Karpas-422 (cell line): ENCODE measurements at places on chromosomes 7 and 10. TPM values are rescaled to one million over a fixed set of nuclear protein-coding genes. Genes with fewer than 3 reads are reported as not detected.

DKK1 gene
- not detected in 2 replicates for total RNA-seq

PON3 gene
- not detected in 2 replicates for total RNA-seq

ASIC3 gene
- total RNA-seq: 4.5 and 6.2 TPM in 2 replicates

CREB5 gene
- 7.8 and 52.1 TPM in 2 replicates for total RNA-seq

ACHE gene
- total RNA-seq: not detected in 2 replicates

RBM28 gene
- total RNA-seq: 28.8 and 37.2 TPM in 2 replicates

NPTX2 gene
- total RNA-seq: not detected in 2 replicates

- DNase-seq: no peak
- no peak overlapping the region for H3K27ac ChIP-seq
- H3K4me1 ChIP-seq: no peaks in the 10 kb centered on the region
- H3K36me3 ChIP-seq: no peaks in the 10 kb centered on the region
- no peaks in the 10 kb centered on the region for H3K27me3 ChIP-seq
- H3K4me3 ChIP-seq: no peak overlapping the region
These were observed 50.7 kb upstream of the PRKG1 start for GRCh38 chr10:51023636-51024035.

- H3K27me3 ChIP-seq: no peaks in the 10 kb centered on the region
- H3K36me3 ChIP-seq: no peaks in the 10 kb centered on the region
- H3K4me1 ChIP-seq: peaks cover 12% of the 10 kb centered on the region
- no peak overlapping the region for H3K27ac ChIP-seq
- no peak for DNase-seq
These were observed 58.7 kb upstream of the AUTS2 start for GRCh38 chr7:69539531-69539930.

- no peak for DNase-seq
- H3K4me3 ChIP-seq: no peak overlapping the region
- H3K4me1 ChIP-seq: no peaks in the 10 kb centered on the region
These were observed 26.8 kb upstream of the MGMT start for GRCh38 chr10:129440247-129440646.

GRCh38 chr7:121041516-121042148 is 53.1 kb downstream of the CPED1 start:
- H3K27ac ChIP-seq: no peak overlapping the region
- no peaks in the 10 kb centered on the region for H3K36me3 ChIP-seq
- H3K27me3 ChIP-seq: no peaks in the 10 kb centered on the region
- DNase-seq: no peak
- H3K4me3 ChIP-seq: no peak overlapping the region

GRCh38 chr7:115478426-115478825 is 552.1 kb downstream of the TFEC start:
- no peak for DNase-seq
- no peaks in the 10 kb centered on the region for H3K27me3 ChIP-seq
- no peak overlapping the region for H3K27ac ChIP-seq

- H3K27ac ChIP-seq: no peak overlapping the region
- no peaks in the 10 kb centered on the region for H3K4me1 ChIP-seq
- peaks cover 31% of the 10 kb centered on the region; the same call in 1 of the 2 replicates for H3K36me3 ChIP-seq
- H3K27me3 ChIP-seq: no peaks in the 10 kb centered on the region
- H3K4me3 ChIP-seq: no peak overlapping the region
These were observed 34.2 kb downstream of the PUS7 start for GRCh38 chr7:105487579-105488571.

- peak overlapping the region; percentile 76 for H3K27ac ChIP-seq
- H3K27me3 ChIP-seq: no peaks in the 10 kb centered on the region
- peak; percentile 72 for DNase-seq
- H3K4me3 ChIP-seq: peak overlapping the region; percentile 90
- no peaks in the 10 kb centered on the region for H3K36me3 ChIP-seq
These were observed 1.7 kb upstream of the TNKS2 start for GRCh38 chr10:91796331-91797047.

GRCh38 chr7:78567836-78568235 is 769.3 kb downstream of the PHTF2 start:
- no peak overlapping the region for H3K4me3 ChIP-seq
- no peak overlapping the region for H3K27ac ChIP-seq
- H3K36me3 ChIP-seq: no peaks in the 10 kb centered on the region
- no peak for DNase-seq
- no peaks in the 10 kb centered on the region for H3K27me3 ChIP-seq

- DNase-seq: peak; percentile 65
- H3K27me3 ChIP-seq: no peaks in the 10 kb centered on the region
- peaks cover 6% of the 10 kb centered on the region; the same call in 1 of the 2 replicates for H3K36me3 ChIP-seq
These were observed 164.1 kb upstream of the CDCA7L start for GRCh38 chr7:22109761-22110160.

DNA sequence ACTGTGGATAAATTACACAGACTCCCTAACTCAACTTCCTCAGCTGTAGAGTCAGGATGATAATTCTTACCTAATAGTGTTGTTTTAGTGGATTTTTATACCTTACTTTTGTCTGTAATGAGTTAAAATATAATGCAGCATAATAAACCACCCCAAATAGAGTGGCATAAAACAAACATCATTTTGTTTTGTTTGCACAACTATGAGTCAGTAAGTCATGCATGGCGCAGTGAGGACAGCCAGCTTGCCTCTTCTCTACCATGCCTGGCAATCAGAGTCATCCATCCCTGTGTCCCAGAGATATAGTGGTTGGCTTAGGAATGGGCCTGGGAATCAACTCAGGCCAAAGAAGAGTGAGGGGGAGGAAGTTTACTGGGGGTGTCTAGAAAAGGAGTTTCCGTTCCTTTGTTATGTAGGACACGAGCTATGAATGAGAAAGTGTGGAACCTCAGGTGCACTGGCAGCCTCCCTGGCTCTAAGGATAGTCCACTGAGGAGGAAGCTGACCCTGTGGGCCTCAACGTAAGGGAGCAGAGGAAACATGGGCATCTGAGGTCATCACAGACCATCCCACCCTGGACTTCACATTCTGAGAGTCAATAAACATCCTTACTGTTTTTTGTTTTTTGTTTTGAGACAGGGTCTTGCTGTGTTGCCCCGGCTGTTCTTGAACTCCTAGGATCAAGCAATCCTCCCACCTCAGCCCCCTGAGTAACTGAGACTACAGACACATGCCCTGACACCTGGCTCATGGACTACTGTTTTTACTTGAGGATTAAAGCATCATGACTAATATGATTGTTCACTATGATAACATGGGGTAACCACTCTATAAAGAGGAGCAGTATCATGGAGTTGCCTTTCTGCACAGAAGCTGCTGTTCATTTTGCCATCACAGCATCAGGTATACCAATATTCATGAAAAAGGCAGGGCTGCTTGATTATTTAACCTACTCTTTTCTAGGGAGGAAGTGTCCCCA is 21.0 kb upstream of the GRB10 start:
- no peaks in the 10 kb centered on the region for H3K4me1 ChIP-seq
- DNase-seq: no peak
- H3K36me3 ChIP-seq: no peaks in the 10 kb centered on the region
- H3K27me3 ChIP-seq: no peaks in the 10 kb centered on the region
- H3K27ac ChIP-seq: no peak overlapping the region
- H3K4me3 ChIP-seq: no peak overlapping the region

GRCh38 chr7:134693256-134693655 is 46.6 kb downstream of the BPGM start:
- no peaks in the 10 kb centered on the region for H3K36me3 ChIP-seq
- H3K27me3 ChIP-seq: no peaks in the 10 kb centered on the region
- H3K4me3 ChIP-seq: no peak overlapping the region
- DNase-seq: no peak
- H3K27ac ChIP-seq: no peak overlapping the region

DNA sequence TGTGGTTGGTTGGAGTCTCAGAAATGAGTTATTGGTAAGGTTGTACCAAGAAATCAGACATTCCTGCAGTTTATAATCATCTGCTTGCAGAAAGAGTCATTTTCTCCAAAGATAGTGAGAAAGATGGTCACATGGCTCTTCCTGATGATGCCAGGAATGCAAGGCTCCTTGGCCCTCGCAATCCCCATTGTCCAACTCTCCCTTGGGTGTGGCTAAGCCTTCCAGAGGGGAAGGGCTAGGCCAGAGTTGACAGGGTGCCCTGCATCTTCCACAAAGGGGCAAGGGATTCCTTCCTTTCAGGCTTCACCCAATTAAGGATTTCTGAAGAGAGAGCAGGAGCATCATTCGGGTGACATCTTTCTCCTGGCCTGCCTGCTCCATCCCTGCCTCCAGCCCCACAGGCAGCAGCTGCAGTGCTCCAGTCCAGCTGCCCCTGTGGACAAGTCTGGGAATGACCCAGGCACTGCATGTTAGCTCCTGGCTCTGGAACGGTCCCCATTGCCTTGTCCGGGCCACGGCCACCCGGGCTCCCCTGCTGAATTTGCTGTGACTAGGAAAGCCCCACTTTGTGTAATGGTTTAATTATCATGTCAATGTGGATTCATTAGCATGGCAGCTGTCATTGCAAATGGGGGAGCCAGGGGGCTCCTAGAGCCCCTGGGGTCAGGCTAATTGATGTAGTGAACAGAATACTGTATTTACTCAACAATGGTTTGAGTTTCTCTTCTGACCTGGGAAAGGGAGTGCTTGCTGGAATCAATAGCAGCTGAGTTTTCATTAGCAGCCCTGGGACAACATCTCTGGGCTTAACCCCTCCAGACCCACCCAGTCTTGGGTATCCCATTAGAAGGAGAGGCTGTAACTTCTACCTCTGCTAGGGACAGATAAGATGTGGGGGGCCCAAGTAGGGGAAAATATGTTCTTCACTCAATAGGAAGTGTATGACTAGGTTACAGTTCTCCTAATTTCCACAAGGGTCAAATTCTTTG is 112.6 kb upstream of the TBX20 start:
- no peak for DNase-seq
- H3K36me3 ChIP-seq: no peaks in the 10 kb centered on the region
- H3K4me3 ChIP-seq: no peak overlapping the region
- H3K27me3 ChIP-seq: no peaks in the 10 kb centered on the region; the same call in 1 of the 2 replicates
- no peaks in the 10 kb centered on the region for H3K4me1 ChIP-seq
